Activated CD4-positive, alpha-beta T cell treated with anti-CD3 and anti-CD28 coated beads for 24 hours (primary cell): ENCODE measurements at places on chromosomes 7 and 10.

DNA sequence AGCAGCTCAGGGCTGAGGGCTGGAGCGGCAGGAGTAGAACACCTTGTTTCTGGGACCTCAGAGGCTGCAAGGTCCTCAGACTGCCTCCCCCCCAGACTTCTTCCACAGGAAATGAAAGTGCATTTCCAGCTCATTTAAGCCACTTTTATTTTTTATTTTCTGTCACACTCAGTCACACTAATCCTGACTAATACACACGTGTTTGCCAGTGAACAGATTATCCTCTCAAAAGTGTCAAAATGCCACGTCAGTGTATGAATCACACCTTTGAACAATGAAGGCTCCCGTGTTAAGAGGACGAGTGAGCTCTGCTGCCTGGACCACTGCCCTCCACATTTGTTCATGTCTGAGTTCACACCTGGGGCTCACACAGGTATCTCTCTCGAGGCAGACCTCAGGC lies 488.5 kb downstream of the DNAJB6 start:
- DNase-seq: no peak

DNA sequence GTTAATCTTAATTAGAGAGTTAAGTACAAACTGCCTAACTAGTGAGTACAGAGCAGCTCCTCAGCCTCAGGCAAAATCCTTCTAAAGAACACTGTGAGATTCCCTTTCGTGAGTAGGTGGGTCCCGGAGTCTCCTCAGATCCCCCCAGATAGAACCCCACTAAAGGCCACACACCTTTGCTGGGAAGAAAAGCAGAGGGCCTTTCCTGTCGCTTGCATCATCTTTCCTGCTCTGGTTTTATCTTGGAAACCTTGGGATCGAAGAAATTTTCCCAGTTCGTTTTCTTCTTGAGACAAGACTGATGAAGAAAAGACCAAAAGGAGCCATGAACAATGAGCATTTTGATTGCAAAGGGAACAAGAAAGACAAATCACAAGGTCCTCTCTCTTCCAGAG lies 40.9 kb downstream of the ICA1 start:
- no peak for DNase-seq

- no peak for DNase-seq
Observed at GRCh38 chr10:86798025-86798424, 41.6 kb downstream of the BMPR1A start.

DNA sequence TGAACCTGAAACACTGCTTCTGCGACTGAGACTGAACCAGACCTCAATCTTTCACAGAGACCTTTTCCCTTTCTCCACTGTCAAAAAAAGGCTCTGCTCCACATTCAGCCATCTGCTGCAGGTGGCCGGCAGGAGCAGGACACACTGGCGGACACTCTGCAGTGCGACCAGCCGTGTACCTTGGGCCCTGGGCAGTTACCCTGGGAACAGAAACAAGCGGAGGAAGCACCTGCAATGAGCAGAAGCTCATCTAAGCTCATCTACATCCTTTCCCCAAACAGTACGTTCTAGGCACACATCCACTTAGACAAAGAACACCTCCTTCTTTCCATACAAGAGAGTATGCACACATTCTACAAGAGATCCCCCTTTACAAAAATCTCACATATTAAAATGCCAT lies 22.8 kb downstream of the VOPP1 start:
- no peak for DNase-seq

- DNase-seq: no peak
Observed at GRCh38 chr7:105512926-105513526, 9.0 kb downstream of the PUS7 start.

DNA sequence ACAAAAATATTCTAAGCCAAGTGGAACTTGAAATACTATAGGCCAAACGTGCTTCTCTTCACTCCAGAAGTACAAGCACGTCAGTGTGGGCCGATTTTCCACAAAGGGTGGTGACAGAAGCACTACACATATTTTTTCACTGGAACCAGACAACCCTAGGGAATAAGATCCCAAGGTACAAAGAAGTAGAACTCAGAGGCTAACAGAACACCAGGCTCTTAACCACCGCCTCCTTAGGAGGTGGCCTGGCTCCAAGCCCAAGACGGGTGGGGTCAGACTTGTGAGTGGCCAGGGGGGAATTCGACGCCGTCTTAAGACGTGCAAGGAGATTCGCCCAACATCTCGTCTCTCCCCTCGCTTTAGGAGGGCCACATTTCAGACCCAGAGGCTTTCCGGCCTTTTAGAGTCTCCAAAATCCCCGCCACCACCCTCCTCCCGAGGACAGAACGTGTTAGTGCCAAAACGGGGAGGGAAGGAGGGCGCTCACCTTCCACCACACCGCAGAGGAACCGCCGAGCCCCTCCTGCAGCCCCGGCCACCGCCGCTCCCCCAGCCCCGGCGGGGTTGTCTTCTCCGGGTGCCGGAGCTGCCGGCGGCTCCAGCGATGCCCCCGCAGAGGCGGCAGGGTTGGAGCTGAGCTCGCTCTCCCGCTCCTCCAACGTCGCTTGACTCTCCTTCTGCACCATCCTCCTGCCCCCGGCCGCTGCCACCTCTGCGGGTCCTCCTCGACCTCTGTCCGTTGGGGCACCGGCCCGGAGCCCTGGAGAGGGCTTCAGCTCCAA lies 716 bp downstream of the OGA start:
- no peak for DNase-seq

DNA sequence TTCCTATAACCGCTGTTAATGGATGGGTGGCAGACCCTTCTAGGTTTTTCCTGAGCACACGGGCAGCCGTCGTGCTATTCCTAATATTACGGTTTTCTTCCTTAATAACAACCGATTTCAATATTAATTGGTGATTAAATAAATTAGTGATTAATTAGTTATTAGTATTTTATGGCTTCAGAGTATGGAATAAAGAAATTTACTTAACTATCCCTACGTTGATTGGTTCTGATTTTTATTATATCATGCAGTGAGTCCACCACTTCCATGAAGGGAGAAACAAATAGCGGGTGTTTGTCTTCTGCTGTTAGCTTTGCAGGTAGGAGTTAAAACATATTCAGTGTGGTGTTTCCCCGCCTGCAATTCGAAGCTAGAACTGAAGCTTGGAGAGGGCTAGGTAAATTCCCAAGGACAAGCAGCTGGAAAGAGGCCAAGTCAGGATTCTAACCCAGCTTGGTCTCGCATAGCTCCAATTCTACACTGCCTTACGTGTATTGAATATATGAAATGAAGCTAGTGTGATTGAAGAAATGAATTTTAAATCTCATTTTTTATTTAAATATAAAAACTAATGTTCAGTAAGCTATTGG lies 928 bp upstream of the CSTF2T start:
- DNase-seq: no peak

- DNase-seq: no peak
Observed at GRCh38 chr10:34768261-34768971, 46.7 kb downstream of the PARD3 start.

GRCh38 chr10:64486149-64486548 lies 964.9 kb downstream of the REEP3 start:
- DNase-seq: no peak

- DNase-seq: no peak
Observed at GRCh38 chr7:94297397-94297838, 97.3 kb upstream of the COL1A2 start.

- DNase-seq: no peak
Observed at GRCh38 chr10:122417667-122418066, 36.8 kb upstream of the ARMS2 start.

DNA sequence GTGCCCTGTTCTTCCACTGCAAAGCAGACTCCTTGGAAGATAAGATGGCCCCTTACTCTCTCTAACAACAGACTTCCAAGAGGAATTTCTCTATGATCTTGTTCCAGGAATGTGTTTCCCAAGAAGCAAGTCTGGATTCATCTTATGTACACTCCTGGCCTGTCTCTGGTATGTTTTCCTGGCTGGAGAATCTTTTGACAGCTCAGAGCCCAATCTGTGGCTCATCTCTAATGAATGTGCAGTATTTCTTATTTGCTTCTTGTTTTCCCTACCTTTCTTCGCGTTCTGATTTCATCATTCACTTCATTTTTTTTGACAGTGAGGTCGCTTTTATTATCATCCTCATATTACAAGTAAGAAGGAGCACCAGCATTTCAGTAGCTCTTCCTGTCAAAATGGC lies 53.0 kb upstream of the PITRM1 start:
- DNase-seq: no peak

DNA sequence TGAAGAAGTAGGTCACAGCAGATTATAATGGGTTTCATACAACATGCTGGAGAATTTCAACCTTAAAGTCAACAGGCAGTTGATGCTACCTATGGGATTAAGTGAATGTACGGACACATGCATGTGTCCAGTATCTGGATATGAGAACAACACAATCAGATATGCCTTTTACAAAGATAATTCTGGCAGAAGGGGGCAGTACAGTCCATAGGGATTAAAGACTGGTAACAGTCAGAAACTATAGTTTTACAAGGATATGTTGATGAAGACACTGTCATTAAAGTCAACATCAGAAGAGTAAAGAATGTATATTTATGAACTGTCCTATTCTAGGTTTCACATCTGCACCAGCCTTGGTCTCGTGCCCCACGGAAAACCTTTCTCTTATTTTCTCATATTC lies 41.5 kb downstream of the ANKMY2 start:
- DNase-seq: no peak

DNA sequence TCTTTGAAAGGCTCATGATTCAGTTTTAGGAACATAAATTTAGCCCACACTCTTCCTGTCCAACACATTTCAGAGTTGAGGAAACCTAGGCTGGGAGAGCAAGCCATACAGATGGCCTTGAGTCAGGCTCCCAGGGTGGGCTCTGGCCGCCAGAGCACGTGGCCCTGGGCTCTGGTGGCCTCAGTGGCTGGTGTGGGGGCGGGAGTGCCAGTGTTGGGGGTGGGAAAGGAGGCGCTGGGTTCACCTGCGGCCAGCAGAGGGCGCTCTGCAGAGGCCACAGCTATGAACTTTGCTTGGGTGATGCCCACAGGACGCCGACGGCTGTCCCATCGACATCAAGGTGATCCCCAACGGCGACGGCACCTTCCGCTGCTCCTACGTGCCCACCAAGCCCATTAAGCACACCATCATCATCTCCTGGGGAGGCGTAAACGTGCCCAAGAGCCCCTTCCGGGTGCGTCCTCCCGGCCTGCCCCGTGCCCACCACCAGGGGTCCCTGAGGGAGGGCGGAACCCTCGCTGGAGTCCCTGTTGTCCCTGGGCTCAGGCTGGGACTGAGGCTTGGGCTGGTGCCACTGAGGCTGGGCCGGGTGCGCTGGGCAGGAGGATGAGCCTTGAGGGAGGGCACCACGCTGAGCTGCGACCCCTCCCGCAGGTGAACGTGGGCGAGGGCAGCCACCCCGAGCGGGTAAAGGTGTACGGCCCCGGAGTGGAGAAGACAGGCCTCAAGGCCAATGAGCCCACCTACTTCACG lies 11.9 kb downstream of the FLNC start:
- DNase-seq: peak; percentile 34

GRCh38 chr10:86536294-86536861 lies 14.8 kb upstream of the WAPL start:
- peak; percentile 13 for DNase-seq

DNA sequence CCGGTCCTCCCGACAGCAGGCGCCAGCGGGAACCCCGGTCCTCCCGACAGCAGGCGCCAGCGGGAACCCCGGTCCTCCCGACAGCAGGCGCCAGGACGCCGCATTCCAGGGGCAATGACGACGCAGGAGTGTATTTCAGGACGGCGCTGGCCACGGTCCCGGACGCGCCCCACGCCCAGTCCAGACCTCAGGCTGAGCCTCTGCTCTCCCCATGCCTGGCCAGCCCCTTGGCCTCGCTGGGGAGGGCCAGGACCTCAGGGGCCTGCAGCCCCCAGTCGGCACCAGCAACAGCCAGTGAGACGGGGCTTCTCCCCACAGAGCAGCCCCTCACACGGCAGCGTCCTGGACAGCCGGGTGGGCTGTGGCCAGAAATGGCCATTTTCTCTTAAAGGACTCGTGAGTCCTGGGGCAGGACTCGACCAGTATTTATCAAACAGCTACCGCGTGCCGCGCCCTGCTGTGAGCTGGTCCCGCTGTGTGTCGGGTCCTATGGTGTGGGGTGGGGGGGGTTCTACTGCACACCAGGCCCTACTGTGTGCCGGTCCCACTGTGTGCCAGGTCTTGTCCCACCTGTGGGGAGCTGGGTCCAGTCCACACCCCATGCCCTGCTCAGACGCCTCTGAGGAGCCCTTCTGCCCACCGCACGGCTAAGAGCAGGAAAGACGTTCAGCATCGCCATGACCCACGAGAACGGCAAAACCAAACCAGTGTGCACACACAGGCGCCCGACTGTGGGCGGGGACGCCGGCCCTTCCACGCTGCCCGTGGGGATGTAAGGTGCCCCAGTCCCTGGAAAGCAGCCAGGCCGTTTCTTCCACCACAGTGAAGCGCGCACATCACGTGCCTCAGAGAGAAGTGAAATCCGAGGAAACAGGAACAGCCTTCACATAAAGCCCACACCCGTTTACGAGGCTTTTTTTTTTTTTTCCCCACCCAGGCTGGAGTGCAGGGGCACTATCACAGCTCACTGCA lies 33.3 kb downstream of the GET4 start:
- no peak for DNase-seq

DNA sequence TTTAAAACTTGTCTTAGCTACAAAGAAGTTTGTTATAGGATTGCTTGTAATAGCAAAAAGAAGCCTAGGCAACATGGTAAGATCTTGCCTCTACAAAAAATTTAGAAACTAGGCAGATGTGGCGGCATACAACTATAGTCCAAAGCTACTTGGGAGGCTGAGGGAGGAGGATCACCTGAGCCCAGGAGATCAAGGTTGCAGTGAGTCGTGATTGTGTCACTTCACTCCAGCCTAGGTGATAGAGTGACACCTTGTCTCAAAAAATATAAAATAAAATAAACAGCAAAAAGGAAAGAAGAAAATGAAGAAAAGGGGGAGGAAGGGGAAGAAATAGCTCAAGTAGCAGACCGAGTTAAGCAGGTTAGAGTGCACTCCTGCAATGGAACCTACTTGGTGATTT lies 47.0 kb upstream of the MPP7 start:
- DNase-seq: no peak

DNA sequence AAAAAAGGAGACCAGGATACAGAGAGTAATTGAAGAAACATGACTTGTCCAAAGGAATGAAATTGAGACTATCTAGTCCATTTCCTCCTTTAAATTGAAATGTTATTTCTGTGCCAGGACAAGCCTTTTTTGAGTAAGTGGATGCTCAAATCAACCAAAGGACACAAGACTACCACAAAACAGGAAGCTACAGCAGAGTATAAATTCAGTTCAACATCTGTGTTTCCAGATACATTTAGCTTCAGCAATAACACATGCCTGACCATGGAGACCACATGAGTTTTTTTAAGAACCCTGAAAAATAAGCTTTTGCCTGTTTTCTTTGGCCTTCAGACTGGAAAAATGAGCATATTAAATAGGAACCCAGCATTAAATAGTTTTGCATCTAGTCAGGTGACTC lies 707.5 kb downstream of the ZWINT start:
- DNase-seq: no peak

GRCh38 chr7:30523466-30523865 lies 18.8 kb upstream of the GGCT start:
- no peak for DNase-seq
